ENCODE measurements at places on chromosomes 1 and 21.

- DNase-seq, result no peak
These were observed 79.6 kb upstream of the SLFNL1 start for GRCh38 chr1:41101076-41101475.

GRCh38 chr1:229864686-229865230 is 202.3 kb upstream of the GALNT2 start:
- no peak for DNase-seq

DNA sequence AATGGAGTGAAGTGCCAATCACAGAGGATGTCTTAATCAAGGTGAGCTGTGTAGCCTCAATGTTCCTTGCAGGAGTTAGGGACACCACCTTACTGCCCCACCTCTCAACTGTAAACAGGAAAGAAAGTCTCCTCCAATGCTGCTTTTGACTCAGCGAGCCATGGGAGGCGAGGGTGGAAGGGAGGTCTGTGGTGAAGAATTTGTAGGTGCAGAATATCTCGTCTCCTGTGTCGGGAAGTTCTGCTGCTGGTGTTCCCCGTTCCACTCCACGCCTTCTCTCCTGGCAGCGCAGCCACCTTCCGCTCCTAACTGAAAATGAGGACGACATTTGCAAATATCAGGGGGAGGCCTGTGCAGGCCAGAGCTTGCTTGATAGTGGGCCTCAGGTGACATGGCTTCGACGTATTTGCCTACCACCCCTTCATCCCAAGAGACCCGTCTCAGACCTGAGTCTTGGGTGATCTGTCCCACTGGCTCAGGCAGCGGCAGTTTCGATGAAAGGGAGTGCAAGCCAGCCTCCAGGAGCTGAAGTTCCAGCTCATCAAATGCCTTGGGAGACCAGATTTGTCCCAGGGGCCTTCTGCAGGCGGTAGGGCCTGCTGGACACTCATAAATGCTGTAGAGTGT is 368.3 kb upstream of the C1orf174 start:
- DNase-seq, result no peak

GRCh38 chr1:38815903-38816627 is 43.5 kb downstream of the RRAGC start:
- no peak for DNase-seq

- no peak for DNase-seq
These were observed 81.9 kb downstream of the CASZ1 start for GRCh38 chr1:10714337-10715114.

DNA sequence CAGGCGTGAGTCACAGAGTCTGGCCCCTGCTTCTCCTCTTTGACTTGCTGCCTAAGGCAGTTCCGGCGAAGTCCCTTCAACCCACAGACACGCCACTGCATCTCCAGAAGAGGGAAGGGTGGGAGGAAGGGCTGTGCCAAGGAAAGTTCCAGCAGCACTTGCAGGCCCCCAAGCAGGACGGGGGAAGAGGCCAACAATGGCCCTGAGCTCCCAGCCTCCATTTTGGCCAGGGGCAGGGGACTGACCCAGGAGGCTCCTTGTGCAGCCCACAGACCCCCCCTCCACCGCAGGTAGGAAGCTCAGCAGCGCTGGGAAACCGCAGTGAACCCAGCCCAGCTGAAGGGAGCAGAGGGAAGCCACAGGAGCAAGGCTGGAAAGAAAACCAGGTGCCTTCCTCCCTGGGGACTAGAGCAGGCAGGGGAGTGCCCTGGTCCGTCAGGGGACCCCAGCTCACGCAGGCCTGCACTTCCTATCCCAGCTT is 35.4 kb downstream of the ACOT7 start:
- DNase-seq, result no peak

DNA sequence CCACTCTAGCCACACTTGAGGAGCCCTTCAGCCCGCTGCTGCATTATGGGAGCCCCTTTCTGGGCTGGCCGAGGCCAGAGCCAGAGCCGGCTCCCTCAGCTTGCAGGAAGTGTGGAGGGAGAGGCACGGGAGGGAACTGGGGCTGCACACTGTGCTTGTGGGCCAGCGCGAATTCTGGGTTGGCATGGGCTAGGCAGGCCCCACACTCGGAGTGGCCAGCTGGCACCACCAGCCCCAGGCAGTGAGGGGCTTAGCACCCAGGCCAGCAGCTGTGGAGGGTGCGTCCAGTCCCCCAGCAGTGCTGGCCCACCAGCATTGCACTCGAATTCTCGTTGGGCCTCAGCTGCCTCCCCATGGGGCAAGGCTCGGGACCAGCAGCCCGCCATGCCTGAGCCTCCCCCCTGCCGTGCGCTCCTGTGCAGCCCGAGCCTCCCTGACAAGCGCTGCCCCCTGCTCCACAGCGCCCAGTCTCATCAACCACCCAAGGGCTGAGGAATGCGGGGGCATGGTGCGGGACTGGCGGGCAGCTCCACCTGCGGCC is 785.9 kb upstream of the TPTE start:
- DNase-seq, result no peak

DNA sequence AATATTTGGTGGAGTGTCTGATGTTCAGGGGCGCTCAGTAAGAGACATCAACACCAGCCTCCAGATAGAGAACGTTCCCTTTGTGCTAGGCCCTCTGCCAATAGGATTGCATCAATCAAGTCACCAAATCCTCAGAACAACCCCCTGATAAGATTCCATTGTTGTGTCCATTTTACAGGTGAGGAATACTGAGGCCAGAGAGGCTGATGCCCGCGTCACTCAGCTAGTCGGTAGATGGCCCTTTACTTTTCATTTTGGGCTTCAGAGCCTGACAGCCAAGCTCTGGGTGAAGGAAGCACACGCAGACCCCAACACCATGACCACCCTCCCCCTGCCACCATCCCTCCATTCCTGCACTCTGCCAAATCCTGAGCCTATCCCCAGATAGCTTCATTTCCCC is 406.2 kb downstream of the PTPRU start:
- no peak for DNase-seq

GRCh38 chr1:187763465-187763864 is 934.7 kb downstream of the PLA2G4A start:
- no peak for DNase-seq

- no peak for DNase-seq
These were observed 55.8 kb upstream of the CLDN14 start for GRCh38 chr21:36535618-36536241.

DNA sequence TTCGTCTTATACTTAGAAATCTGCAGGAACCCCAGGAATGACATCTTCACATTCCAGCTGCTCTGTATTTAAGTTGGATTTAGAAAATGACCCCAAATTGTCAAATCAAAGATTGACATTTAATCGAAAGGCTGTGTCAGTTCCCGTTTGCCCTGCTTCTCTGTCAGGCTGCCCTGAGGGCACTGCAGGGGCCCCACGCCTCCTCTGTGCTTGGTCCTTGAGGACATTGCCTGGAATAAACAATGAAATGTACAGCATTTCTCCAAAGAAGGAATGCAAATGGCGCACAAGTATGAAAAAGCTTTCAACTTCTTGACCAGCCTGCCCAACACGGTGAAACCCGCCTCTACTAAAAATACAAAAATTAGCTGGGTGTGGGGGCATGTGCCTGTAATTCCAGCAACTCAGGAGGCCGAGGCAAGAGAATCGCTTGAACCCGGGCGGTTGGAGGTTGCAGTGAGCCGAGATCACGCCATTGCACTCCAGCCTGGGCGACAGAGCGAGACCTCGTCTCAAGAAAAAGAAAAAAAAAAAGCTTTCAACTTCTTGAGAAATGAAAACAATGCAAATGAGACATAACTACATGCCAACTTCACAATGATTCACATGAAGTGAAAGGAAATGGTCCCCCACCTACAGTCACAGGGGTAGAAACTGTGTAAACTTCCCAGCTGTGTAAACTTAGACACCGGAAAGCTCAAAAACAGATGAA is 3.0 kb downstream of the TMPRSS3 start:
- DNase-seq, result peak; percentile 52

GRCh38 chr1:245622332-245623014 is 467.7 kb downstream of the KIF26B start:
- no peak for DNase-seq

DNA sequence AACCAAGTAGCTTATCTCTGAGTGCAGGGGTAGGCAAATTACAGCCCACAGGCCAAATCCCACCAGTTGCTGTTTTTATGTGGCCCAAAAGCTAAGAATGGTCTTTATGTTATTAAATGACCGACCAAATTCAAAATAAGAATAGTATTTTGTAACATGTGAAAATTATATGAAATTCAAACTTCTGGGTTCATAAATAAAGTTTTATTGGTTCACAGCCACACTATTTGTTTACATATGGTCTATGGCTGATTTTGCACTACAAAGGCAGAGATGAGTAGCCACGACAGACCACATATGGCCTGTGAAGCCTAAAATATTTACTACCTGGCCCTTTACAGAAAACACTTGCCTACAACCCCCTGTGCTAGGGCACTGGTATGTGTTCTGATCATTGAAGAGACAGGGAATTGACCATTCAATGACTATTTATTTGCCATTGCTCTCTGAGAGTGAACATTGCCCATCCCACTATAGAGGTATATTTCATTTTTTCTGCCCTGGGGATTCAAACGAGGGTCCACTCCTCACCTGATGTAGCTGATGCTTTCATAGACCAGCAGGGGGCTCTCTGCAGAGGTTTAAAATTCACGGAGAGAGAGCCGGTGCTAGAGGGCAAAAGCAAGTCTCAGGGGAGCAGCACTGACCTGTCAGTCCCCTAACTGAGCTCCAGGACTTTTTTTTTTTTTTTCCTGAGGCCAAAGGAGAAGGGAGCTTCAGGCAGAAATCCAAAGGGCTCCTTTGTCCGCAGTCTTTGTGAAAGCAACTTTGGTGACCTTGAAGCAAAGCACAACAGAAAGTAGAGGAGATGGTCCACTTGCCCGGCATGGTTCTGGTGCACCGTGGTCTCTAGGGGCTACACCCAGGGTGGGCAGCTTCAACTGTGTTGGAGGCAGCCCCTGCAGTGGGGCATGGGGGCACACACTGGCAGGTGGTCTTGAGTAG is 7.3 kb upstream of the GNL2 start:
- no peak for DNase-seq

DNA sequence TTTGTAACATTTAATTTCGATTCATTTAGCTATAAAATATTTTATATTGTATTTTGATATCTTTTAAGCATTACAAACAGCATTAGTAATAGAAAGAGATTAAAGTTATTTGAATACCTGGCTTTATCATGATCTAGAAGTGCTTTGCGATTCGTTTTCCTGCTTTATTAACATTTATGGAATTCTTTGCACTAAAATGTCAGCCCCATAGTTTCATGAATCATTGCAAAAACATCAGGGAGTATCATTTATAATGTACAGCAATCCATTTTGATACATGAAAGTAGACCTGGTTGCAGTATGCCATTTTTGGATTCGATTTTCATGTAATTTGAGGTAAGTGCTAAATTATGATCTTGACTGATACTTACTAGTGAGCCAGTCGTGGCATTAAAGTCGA is 108.0 kb upstream of the DPYD start:
- DNase-seq, result no peak

GRCh38 chr1:4170548-4171340 is 270.7 kb upstream of the C1orf174 start:
- no peak for DNase-seq

- DNase-seq, result no peak
These were observed 30.5 kb upstream of the ACOT11 start for GRCh38 chr1:54517496-54517895.

- no peak for DNase-seq
These were observed 1.2 kb downstream of the FCAMR start for GRCh38 chr1:206969090-206969489.

- DNase-seq, result no peak
These were observed 216.8 kb upstream of the SGIP1 start for GRCh38 chr1:66317248-66317515.

GRCh38 chr21:33070998-33071769 is 1.2 kb downstream of the OLIG1 start:
- no peak for DNase-seq
